ENCODE measurements at places on chromosomes 2 and 18.

DNA sequence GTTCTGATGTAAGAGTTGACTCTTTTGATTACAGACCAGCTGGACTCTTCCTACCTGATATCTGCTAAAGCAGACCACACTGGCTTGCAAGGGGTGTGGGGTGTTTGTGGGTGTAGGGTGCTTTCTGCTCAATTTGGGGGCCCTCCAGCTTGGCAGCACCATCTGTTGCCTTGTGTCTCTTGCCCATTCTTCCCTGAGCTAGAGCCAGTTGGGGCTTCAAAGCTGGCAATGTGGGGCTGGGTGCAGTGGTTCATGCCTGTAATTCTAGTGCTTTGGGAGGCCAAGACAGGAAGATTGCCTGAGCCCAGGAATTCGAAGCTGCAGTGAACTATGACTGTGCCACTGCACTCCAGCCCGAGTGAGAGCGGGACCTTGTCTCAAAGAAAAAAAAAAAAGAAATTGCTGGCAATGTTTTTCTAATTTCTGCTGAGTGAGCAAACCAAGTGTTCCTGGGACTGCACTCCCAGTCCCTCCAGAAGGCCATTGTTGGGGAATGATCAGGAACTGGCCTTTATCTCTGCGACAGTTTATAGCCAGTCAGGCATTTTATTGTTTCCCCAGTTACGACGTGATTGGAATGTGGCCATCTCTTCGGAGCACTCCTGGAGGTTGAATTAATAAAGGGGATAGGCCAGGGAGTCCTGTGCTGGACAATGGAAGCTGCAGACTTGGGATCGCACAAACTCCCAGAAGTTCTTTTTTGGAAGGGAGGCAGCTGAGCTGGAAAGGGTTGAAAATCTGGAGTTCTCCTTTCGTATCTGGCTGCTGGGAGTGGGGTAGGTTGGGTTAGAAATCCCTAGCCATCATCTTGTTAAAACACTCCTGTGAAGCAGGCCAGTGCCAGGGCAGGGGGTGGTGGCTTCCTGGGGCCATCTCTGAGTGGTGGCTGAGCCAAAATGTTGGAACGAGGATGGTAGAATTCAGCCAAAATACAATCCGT, 57.2 kb downstream of the LIPG start:
- no peak for DNase-seq

GRCh38 chr18:35322486-35323458, 21.4 kb downstream of the ZNF24 start:
- no peak for DNase-seq

- DNase-seq, result no peak
These were observed 75.0 kb upstream of the BZW1 start for GRCh38 chr2:200736646-200737274.

DNA sequence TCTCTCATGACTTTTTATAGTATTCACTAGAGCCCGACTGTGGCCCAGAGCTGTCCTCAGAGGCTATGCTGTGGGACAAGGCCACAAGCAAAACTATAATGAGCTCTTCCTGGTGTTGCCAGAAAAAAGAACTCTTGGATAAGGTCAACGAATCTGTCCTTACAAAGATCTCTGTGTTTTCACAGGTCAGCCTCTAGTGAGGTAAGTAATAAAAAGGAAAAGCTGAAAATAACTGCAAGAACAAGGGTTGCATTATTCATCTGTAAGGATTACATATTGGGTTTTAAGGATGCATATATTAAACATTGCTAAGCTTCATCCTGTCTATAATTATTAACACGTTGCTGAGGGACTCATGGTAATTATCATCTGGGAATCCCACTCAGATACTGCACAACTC, 62.8 kb upstream of the ATL2 start:
- DNase-seq, result no peak

DNA sequence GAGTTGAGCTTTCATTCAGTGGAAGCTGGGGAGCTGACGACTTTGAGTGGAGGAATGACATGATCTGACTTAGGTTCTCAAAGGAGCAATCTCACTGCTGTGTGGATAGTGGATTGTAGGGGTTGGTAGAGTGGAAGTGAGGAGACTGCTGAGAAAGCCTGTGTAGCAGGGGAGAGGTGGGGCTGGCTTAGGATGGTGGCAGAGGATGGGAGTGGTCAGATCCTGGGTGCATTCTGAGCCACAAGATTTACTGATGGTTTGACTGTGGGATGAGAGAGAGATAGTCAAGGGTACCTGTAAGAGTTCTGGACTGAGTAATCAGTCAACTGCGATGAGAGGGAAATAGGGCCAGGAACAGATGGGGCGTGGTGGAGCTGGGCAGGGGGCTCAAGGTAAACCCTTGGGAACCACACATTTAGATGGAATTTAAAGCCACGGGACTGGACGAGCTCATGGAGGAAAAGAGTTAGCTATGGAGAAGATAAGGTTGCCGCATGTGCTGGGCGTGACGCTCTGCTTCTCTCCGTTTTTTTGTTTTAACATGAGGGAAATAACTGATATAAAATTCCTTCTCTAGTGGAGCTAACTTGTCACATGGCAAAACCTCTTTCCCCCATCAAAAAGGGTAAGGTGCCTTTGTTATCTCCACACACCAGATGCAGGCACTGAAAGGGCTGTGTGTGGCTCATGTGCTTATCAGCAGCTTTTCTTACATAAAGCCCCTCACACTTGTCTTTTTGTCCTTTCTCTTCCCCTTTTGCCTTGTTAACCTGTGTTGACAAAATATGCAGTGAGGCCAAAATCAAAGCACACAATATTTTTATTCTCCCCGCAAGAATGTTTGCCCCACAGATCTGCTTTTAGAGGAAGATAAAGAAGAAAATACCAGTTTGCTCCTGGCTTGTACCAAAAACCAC, 379.8 kb downstream of the TSN start:
- no peak for DNase-seq

DNA sequence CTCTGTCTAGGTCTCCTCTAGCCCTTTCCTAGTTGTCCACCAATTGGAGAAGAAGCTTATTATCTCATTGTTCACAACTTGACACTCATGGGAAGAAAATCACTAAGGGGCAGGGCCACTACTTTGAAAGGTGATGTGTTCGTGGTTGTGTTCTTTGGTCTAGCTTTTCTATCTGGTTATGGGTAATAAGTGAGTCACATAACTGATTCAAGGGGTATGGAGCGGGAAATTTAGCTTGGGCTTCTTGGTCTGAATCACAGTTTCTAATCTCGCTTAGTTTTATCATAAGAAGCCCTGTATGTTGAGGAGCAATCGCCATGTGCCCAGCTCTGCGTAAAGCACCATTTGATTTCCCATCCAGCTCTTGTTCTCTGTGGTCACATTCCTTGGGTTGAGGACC, 18.7 kb upstream of the DYTN start:
- no peak for DNase-seq

DNA sequence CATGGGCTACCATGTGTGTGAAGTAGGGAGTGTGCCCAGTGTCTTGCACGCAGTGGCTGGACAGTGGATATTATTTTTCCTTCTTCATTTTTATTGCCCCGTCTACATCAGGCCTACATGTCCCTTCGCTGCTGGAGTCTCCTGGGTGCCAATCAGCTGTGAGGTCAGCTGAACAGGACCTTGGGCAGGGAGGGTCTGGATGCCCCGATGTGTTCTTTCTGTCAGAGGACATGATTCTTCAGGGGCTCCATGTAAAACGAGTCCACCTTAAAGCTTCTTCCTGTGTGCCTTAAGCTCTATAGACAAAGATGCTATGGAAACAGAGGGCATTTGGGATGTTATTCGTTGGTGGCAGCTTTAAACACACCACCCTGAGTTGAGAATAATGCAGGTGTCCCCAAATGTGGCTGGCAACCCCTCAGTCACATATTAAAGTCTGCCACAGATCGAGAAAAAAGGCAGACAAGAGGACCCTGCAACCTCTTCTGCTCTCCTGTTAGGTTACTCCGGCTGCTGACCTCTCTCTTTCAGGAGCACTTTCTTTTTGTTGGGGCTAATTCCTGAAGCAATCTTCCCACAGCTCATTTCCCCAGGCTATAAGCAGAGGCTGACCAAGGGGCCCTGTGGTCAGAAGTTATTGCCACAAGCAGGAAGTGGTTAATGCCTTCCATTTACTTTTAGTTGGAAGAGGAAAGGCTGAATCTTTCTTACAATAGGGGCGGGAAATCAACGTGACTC, 20.0 kb downstream of the GREB1 start:
- no peak for DNase-seq

DNA sequence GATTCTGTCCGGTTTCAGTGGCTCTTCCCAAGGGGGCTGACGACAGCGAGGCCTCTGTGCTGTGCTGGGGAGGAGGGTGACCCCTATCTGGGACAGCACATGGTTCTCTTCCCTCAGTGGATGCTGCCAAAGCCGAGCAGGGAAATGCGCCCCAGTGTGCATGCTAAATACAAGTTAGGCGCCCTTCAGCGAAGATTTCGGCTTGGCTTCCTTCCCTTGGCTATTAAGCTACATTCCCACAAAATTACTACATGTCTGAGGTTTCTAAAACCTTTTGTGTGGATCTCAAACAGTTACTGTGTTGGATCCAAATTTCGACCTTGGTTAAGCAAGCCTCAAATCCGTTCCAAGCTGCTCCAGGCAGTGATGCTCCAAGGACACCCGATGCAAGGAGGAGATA, 440.3 kb downstream of the NRXN1 start:
- no peak for DNase-seq

- no peak for DNase-seq
These were observed 371.1 kb downstream of the FIGN start for GRCh38 chr2:163364736-163365135.

All from GM10248 (cell line).